Peyer's patch (tissue), 4 donors: ENCODE measurements at places on chromosomes 1 and 21. TPM values are rescaled to one million over a fixed set of nuclear protein-coding genes. Genes with fewer than 3 reads are reported as not detected.

The C1orf21 gene
- 36.3 TPM for total RNA-seq

The NBPF14 gene
- total RNA-seq = 18.2 TPM

The CYP4Z1 gene
- total RNA-seq = not detected

The TEDDM1 gene
- not detected for total RNA-seq

The GCSAML gene
- total RNA-seq = 1.7 TPM

DNA sequence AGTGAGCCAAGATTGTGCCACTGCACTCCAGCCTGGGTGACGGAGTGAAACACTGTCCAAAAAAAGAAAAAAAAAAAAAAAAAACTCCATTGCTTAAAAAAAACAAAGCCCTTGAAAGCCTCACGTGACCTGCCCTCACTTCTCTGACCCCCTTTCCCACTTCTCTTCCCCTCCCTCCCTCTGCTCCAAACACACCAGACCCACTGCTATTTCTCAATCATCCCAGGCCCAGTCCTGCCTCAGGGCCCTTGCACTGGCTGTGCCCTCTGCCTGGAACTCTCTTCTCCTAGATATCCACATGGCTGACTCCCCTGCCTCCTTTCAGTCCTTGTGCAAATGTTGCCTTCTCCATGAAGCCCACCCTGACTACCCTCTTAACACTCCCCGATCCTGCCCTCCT, 45.4 kb upstream of the TARDBP start:
- no peak for DNase-seq
- H3K27ac ChIP-seq = no peak overlapping the region
- peaks cover 12% of the 10 kb centered on the region for H3K4me1 ChIP-seq
- H3K4me3 ChIP-seq = no peak overlapping the region
- H3K36me3 ChIP-seq = no peaks in the 10 kb centered on the region

DNA sequence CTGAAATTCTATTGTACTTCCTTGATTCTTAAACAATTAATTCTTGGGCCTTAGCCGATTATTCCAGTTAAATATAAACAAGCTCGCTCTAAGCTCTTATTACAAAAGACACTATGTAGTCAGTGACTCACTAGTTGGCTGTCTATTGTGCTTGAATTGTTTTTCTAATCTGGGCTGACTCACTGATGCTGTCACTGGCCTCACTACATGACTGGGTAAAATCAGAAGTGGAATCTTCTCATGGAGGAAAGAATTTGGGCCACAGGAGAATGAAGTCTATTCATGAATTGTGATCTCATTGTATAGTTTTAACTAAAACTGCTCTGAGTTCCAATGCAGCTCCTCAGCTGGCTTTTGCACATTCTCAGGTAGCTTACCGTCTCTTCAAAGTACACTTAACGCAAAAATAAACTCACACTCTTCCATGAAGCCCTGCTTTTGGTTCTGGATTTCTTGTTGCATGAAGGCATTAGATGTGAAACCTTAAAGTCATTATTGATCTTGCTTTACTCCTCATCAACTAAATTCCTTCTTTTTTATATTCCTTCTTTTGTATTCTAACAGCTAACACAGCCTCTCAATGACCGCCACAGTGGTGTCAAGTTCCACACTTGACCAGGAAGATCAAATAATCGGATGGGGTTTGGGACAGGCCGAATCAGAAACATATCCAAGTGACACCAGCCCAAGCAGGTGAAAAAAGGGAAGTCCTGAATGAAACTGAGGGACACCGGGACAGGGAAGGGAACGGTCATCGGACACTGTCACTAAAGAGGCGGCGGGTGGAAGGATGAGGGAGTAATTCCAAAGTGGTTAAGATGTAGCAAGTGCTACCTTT, 80.9 kb upstream of the LBR start:
- no peak overlapping the region for H3K4me3 ChIP-seq
- no peak overlapping the region for H3K27ac ChIP-seq
- no peak for DNase-seq
- no peaks in the 10 kb centered on the region for H3K4me1 ChIP-seq
- no peaks in the 10 kb centered on the region for H3K27me3 ChIP-seq

- no peak overlapping the region for H3K27ac ChIP-seq
- H3K27me3 ChIP-seq = no peaks in the 10 kb centered on the region
- H3K4me1 ChIP-seq = no peaks in the 10 kb centered on the region
- no peak for DNase-seq
Observed at GRCh38 chr21:38570596-38570995, 72.3 kb upstream of the ERG start.

DNA sequence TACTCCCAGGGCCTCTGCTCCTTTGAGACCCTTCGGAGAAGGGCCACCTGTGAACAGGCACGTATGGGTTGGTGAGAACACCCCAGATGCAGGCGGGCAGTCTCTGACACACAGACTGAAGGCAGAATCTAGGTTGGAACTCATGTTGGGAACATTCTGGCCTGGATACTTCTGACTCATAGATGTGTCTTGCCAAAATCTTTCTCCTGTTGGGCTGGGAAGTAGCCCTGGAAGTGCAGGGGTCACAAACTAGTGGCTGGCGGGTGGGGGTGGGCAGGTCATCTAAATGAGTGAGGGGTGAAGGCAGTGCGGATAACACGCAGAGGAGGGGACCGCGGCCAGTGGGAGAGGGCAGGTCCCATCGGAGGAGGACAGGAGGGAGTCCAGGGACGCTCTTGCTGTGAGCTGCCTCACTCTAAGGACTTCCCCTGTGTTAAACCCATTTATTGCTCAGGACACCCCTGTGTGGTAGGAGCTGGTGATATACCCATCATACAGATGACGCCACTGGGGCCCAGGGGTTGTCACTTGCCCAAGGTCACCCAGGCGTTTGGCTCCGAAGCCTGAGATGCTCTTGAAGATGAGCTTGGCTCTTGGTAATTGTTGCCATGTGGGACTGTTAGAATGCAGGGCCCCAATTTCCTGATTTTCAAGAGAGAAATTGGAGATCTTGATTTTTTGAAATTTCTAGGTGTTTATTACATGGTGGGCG, 181.0 kb downstream of the PTPRU start:
- no peaks in the 10 kb centered on the region for H3K4me1 ChIP-seq
- H3K36me3 ChIP-seq = no peaks in the 10 kb centered on the region
- H3K27me3 ChIP-seq = no peaks in the 10 kb centered on the region
- no peak for DNase-seq
- H3K4me3 ChIP-seq = no peak overlapping the region

DNA sequence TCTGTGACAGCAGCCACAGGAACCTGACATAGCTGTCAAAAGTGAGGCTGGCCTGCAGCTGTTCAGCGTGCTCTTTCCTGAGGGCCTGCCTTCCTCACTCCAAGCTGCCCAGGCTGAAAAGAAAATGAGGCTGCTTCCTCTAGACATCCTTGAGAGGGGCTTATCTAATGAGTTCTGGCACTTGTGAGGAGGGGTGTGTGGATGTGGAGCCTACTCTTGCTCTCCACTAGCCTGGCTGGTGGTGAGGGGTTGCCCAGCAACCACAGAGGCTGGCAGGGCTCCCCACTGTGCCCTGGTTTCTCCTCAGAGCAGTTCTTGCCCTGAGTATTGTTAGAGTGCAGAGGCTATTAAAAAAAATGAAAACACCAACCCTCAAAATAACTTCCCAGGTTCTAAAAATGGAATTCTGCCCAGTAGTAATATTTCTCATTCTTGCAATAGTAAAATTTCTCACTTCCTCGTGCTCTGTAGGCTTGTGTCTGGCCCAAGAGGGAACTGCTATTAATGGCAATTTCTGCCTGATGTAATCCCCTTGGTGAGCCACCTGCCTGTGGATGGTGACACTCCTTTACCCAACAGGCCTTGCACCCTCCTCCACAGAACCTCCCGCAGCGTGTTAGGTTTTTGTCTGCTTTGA, 52.6 kb upstream of the EPS8L3 start:
- no peaks in the 10 kb centered on the region for H3K27me3 ChIP-seq
- no peaks in the 10 kb centered on the region for H3K36me3 ChIP-seq
- H3K27ac ChIP-seq = no peak overlapping the region
- DNase-seq = peak; percentile 38

DNA sequence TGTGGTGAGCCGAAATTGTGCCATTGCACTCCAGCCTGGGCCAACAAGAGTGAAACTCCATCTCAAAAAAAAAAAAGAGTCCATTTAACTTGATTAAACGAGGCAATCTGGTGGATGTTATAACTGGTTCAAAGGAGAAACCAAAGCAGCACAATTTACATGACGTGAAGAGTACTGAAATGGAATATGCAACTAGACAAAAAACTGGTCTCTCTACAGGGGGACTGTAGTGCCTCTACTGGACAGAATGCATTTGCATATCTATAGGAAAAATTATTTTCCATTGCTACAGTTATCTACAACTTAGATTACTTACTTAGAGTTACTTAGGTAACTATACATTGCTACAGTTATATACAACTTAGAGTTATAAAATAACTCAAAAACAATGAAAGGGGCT, 2.7 kb upstream of the CAPN2 start:
- H3K4me1 ChIP-seq = peaks cover 7% of the 10 kb centered on the region
- no peak for DNase-seq
- no peak overlapping the region for H3K4me3 ChIP-seq
- no peaks in the 10 kb centered on the region for H3K27me3 ChIP-seq
- no peak overlapping the region for H3K27ac ChIP-seq

GRCh38 chr1:39915499-39916129, 13.9 kb upstream of the MYCL start:
- no peak overlapping the region for H3K4me3 ChIP-seq
- no peaks in the 10 kb centered on the region for H3K36me3 ChIP-seq
- no peak overlapping the region for H3K27ac ChIP-seq
- H3K4me1 ChIP-seq = no peaks in the 10 kb centered on the region
- no peak for DNase-seq

DNA sequence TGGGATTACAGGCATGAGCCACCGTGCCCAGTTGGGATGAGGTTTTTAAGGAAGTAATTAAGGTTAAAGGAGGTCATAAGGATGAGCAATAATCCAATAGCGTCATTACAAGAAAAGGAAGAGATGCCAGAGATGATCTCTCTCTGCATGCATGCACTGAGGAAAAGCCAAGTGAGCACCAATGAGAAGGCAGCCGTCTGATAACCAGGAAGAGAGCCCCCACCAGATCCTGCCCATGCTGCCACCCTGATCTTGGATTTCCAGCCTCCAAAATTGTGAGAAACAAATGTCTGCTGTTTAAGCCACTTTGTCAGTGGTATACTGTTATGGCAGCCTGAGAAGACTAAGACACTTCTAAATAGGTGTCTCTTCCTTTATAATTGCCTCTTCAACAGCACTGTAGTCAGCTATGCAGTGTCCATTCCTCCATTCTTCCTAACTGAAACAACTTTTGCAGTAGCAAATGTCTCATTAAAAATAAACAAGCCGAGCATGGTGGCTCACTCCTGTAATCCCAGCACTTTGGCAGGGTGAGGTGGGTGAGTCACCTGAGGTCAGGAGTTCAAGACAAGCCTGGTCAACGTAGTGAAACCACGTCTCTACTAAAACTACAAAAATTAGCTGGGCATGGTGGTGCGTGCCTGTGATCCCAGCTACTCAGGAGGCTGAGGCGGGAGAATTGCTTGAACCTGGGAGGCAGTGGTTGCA, 216.2 kb upstream of the RUNX1 start:
- H3K4me1 ChIP-seq = no peaks in the 10 kb centered on the region
- DNase-seq = no peak
- no peak overlapping the region for H3K27ac ChIP-seq
- H3K4me3 ChIP-seq = no peak overlapping the region
- H3K36me3 ChIP-seq = no peaks in the 10 kb centered on the region
- H3K27me3 ChIP-seq = no peaks in the 10 kb centered on the region

- no peak overlapping the region for H3K27ac ChIP-seq
- no peaks in the 10 kb centered on the region for H3K27me3 ChIP-seq
- no peak overlapping the region for H3K4me3 ChIP-seq
- no peak for DNase-seq
- H3K4me1 ChIP-seq = no peaks in the 10 kb centered on the region
Observed at GRCh38 chr1:217525773-217526490, 105.0 kb downstream of the GPATCH2 start.

DNA sequence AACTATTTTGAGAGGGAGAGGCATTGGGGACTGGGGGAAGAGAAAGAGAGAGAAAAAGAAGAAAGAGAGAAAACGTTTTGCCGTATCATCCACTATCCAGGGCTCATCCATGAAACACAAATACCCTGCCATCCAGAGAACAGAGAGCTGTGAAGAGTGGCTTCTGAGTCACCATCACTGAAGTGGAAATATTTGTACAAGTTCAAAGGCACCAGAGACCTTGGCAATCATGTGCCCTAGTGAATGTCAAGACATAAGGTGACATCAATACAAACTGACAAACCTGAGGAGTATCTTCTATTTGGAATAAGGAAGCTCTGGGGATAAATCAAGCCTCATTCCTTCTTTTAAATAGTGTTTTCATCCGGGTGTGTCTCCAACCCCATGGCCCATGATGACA, 197.2 kb upstream of the PROX1 start:
- H3K36me3 ChIP-seq = no peaks in the 10 kb centered on the region
- no peaks in the 10 kb centered on the region for H3K4me1 ChIP-seq
- DNase-seq = no peak
- H3K27me3 ChIP-seq = no peaks in the 10 kb centered on the region
- no peak overlapping the region for H3K27ac ChIP-seq

DNA sequence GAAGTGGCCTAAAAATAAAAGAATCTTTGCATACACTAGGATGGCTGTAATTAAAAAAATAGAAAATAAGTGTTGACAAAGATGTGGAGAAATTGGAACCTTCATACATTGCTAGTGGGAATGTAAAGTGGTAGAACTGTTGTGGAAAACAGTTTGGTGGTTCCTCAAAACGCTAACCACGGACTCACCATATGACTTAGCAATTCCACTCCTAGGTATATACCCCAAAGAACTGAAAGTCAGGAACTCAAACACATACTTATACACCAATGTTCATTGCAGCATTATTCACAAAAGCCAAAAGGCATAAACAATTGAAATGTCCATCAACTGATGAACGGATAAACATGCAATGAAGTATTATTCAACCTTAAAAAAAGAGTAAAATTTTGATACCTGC, 10.8 kb upstream of the HMGCL start:
- H3K4me3 ChIP-seq = no peak overlapping the region
- H3K27ac ChIP-seq = no peak overlapping the region
- H3K36me3 ChIP-seq = no peaks in the 10 kb centered on the region
- no peaks in the 10 kb centered on the region for H3K27me3 ChIP-seq

GRCh38 chr1:214002472-214002871, 14.7 kb downstream of the PROX1 start:
- H3K36me3 ChIP-seq = no peaks in the 10 kb centered on the region
- no peak for DNase-seq
- H3K27me3 ChIP-seq = no peaks in the 10 kb centered on the region
- H3K4me3 ChIP-seq = no peak overlapping the region
- H3K27ac ChIP-seq = no peak overlapping the region

DNA sequence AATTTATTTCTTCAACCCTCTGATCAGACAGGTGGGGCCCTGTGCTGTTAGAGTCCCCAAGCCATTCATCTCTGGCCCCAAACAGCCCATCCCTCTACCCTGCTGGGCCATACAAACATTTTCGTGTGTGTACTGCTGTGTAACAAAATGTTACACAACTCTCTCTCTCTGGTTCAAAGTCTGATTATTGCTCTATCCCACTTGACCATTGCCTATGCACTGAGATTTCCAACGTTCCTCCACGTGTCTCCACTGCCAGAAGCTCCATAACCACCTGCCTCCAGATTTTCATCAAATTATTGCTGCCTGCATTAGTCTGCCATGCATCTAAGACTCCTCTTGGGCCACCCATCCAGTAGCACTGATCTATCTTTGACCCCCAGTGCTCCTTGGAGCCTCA, 104.8 kb downstream of the ELAVL4 start:
- H3K4me1 ChIP-seq = no peaks in the 10 kb centered on the region
- DNase-seq = no peak
- H3K27me3 ChIP-seq = no peaks in the 10 kb centered on the region

GRCh38 chr1:9448132-9449109, 90.8 kb upstream of the SLC25A33 start:
- DNase-seq = no peak
- H3K27me3 ChIP-seq = no peaks in the 10 kb centered on the region
- no peak overlapping the region for H3K27ac ChIP-seq
- H3K36me3 ChIP-seq = no peaks in the 10 kb centered on the region
- H3K4me3 ChIP-seq = no peak overlapping the region
